ENCODE measurements at places on chromosomes 2 and 18.

GRCh38 chr2:65320042-65320725 lies 92.6 kb downstream of the ACTR2 start:
- no peak for DNase-seq

DNA sequence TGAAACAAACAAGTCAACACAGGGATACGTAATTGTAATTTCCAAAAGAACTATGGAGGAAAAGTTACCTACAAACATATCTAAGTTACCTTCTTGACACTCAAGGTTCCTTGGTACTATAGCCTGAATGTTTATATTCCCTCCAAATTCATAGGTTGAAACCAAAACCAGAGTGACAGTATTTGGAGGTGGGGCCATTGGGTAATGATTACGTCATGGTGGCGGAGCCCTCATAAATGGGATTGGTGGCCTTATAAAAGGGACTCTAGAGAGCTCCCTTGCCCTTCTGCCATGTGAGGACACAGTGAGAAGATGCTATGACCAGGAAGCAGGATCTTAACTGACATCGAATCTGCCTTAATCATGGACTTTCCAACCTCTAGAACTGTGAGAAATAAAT lies 87.3 kb downstream of the PMAIP1 start:
- no peak for DNase-seq

- DNase-seq: no peak
These were observed 51.0 kb downstream of the SF3B1 start for GRCh38 chr2:197383825-197384224.

DNA sequence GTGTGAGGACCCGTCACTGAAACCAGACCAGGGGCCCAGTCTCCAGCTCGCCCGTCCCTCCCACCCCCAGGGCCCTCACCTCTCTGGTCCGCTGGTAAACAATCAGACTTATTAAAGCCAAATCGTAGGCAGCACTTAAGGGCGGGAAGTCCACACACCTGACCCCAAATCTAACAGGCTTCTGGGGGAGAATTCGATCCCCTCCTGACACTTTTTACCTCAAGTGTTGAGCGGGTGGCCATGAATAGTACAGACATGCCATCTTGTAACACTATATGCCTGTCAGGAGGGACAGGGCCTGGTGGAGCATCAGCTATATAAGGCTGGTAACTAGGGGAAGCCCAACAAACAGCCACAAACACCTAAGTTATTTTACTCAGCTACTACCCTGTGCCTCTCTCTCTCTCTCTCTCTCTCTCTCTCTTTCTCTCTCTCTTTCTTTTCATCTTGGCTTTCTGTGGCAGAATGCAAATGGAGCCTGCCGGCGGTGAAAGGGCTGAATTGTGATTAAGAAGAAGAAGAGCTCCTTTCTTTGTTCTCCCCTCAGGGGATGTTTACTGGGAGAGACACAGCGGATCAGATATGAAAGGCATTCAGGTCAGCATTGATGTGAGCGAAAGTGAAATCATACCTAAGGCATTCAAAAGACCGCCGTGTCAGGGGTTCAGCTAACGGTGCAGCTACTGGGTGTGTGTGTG lies 9.5 kb downstream of the ZEB2 start:
- no peak for DNase-seq

DNA sequence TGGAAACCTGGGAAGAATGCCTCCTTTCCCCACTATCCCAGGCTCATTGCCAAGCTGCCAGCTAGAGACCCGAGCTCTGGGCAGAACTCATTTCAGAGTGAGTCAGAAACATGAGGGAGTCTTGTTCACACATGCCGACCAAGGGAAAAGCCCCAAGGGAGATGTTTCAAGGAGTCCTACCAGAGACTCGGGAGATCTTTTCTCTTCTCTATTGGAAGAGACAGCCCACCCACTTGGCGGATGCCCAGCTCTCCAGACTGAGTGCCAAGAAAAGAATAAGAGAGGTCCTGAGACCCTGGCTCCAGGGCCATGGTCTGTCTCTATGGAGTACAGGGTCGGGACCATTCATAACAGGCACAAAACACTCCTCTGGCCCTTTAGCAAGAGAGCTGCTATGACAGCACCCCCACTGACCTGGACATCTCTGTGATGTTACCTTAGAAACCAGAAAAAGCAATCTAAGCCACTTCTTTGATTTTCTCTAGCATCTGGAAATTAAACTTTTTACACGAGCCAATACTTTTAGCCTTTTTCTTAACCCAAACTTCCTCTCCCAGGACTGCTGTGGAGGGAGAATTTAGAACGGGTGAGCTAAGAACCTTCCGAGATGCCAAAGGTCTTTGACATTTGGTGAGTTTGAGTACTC lies 18.5 kb upstream of the IGFBP5 start:
- DNase-seq: no peak

- DNase-seq: no peak
These were observed 49.7 kb downstream of the STK25 start for GRCh38 chr2:241458687-241459086.

GRCh38 chr18:79765491-79766245 lies 32.1 kb upstream of the KCNG2 start:
- no peak for DNase-seq

DNA sequence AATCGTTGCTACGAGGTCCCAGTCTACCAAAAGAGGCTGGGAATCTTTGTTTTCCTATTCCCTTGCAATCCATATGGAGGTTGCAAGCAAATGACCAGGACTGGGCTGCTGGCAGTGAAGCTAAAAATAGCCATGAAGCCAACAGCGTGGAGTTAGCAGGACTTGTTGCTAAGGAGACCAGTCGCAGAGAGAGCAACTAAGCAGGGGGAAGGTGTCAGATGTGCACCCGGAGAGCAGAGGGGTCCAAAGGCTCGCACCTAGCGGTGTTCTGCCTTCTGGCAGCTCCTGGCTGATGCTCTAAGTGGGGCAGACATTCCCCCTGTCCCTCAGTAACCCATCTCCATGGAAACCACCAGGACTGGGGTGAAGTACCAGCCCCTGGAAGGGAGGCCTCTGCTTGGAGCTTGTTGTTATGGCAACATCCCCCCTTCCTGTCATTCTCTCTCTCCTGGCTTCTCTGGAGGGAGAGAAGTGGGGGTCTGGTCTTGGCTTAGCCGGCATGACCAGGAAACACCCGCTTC lies 84.6 kb downstream of the DNMT3A start:
- DNase-seq: no peak

DNA sequence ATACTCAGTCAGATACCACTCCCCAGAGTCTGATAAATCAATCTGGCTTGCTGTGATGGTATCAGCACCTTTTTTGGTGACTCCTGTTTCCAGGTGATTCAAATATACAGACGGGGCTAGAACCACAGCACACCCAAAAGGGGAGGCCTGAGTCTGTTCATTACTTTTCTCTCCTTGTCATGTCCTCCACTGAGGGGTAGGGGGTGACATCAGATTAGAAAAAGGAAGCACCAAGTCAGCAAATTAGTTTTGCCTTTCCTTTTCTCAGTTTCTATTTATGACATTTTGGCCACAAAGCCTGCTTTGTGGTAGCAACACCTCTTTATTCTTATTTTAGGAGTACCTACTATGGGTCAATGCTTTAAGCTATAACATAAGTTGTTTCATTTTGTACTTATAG lies 127.4 kb downstream of the CCDC102B start:
- no peak for DNase-seq

GRCh38 chr2:122955776-122956175 lies 1069.3 kb upstream of the CNTNAP5 start:
- DNase-seq: no peak

DNA sequence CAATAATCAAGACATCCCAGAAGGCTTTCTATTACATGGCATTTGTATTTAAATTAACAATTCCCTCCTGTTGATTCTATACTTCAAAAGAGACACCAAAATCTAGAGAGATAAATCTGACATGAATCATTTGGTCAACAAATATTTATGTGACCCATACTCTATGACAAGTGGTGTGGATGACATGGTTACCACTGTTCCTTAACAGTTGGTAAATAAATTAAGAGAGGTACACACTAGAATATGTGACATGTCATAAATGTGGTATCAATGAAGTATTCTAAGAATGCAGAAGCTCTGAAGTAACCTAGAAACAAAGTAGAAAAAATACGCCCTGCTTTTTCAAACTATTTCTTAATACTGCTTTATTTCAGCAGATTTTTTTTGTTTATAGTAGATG lies 255.4 kb downstream of the EXOC6B start:
- no peak for DNase-seq

DNA sequence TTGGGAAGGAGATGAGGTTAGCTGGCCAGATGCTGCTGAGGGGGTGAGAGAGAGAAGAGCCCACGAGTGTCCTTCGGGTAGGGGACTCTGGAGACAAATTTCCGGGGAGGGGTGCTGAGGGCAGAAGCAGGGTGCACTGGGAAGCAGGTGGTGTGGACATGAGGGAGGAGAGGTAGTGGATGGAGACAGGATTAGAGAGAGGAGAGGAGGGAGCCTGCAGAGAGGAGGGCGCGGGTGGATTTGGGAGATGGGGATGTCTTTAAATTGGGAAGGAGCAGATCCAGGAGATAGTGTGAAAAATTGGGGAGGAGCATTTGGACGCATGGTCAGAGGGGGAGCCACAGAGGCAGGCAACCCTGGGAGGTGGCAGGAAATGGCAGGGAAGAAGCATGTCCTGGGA lies 154.7 kb downstream of the DYSF start:
- DNase-seq: no peak

GRCh38 chr2:204065566-204065965 lies 129.0 kb downstream of the ICOS start:
- no peak for DNase-seq

DNA sequence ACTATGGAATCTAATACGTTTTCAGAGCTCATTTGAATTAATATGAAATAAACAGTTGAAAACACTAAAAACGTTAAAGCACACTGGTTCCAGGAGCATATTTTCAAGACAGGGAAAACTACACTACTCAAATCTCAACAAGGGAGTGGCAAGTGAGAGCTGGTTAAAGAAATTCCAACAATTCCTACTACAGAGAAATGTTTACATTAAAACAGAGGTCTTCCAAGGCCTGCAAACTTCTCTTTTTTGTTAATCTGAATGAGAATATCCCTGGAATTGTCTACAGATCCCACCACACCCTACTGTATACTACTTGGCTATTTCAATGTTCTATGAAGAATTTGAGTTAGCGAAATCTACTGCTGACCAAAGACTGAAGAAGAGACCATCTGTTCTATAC lies 231.5 kb downstream of the ZEB2 start:
- DNase-seq: no peak

- no peak for DNase-seq
These were observed 133.6 kb downstream of the KCNE4 start for GRCh38 chr2:223185638-223186037.

DNA sequence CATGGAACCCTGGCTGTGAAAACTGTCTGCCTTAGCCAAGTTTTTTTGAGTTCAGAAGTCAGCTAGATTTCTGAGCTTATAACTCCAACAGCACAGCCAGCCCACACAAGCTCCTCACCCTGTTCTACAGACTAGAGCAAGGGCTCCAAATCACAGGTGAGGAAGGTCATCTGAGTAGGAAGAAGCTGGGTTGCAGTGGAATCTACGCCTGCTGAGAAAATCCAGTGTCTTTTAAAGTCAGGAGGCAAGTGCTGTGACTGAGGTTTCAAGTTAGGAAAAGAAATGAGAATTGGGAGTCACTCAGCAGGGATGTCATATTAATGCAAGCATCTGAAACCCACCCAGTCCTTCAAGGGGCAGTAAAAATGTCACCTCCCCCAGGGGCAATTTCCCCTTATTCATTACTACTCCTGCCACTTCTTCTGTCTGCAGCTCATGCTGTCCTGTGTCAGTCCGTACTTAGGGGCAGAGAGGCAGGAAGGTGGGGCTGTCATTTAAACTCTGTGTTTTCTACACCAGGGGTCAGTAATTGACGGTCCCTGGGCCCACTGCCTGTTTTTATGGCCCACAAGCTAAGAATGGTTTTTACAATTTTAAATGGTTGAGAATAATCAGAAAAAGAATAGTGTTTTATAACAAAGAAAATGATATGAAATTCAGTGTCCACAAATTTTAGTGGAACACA lies 551.1 kb downstream of the BCL11A start:
- DNase-seq: no peak

DNA sequence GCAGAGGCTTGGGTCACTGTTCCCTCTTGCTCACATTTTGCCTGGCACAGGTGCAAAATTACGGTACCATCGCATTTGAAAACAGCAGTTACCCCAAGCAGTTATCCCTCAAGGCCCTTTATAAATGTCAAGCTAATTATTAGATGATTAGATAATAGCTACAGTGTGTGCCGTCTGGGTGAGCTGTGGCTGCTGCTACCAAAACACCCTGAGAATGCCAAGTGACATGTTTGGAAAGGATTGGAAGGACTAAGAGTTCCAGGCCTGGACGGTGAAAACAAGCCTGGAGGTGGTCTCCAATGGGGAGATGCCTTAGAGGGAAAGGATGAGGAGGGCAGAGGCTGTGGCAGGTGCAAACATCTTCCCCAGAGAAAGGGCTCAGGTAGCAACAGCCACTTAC lies 120.6 kb downstream of the CAPN13 start:
- DNase-seq: no peak

DNA sequence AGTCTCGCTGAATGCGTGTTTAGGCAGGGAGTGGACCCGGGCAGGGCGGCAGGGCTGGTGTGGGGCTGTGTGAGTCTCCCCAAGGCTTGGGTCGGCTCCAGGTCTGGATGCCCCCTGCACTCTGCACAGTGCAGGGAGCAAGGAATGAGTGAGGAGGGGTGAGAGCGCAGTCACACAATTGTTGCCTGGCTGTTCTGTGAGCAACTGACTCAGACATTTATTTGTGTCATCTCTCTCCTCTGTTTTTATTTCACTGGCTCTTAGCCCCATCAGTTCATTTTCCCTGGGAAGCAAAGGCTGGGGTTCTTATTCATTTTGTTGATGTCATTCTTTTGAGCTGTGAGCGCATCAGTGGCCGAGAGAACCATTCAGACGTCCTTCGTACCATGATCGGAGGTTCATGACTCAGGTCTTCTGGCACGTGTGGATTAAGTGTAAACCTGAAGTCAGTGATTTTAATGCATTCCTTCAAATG lies 61.1 kb downstream of the GATA6 start:
- DNase-seq: no peak

- DNase-seq: no peak
These were observed 95.1 kb downstream of the USP40 start for GRCh38 chr2:233471291-233472035.

DNA sequence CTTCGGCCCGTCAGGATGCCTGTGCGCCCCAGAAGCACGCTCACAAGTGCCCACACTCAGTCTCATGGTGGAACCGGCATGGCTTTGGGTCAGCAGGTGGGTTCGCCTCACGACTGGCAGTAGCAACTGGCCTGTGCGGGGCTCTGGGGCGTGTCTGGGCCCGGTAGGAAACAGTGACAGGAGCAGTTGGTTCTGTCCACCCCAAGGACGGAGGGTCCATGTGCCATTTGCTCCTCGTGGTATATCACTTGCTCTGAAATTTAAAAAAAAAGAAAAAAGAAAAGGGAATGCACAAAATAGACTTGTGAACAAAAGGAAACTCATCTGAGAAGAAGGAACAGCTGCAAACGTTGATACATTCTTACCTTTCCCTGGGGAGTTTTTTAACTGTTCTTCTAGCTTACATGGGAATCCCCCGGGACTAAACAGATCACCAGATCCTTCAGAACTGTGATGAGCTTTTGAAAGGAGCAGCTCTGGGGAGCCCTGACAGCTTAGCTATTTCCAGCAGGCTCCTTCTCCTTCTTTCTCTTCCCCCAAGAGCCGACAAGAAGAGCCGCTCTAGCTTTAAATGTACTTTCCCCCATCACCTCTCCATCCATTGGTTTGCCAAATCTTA lies 42.8 kb downstream of the TRAPPC12 start:
- no peak for DNase-seq
